ENCODE measurements at places on chromosomes 3 and 15.

- DNase-seq = no peak
Observed at GRCh38 chr3:157594413-157594812, 91.2 kb upstream of the VEPH1 start.

DNA sequence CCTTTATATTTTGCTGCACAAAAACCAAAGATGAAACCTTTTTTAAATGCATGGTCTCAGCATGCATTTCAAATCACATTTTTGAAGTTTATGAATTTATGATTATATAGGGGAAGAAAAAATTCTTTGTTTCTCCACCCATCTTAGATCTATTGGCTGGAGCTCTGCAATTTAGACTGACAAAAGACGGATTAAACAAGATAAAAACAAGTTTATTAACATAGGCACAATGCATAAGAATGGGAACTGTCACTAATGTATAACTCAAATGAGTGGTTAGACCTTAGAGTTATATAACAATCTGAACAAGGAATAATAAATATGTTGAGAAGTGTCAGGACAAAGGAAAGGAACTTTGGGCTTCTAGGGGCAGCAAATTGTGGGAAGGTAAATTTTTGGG is 132.5 kb downstream of the SERPINI1 start:
- DNase-seq = no peak

DNA sequence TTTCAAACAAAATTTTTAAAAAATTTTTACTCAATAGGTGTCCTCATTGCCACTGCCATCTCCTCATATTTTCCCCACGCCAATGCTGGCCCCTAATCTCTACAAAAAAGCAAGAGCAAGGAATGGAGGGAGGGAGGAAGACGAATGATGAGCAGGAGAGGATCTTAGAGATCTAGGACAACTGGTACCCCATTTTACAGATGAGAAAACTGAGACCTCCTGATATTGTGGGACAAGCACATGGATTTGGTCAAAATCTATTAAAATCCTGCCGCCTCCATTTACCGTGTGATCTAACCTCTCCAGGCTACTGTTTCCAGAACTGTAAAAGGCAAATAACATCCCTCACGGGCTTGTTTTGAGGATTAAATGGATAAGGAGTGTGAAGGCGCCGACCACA is 4.6 kb downstream of the HEG1 start:
- no peak for DNase-seq

- no peak for DNase-seq
Observed at GRCh38 chr3:127747066-127747465, 74.3 kb downstream of the ABTB1 start.

- no peak for DNase-seq
Observed at GRCh38 chr15:31328428-31328968, 1.9 kb downstream of the KLF13 start.

DNA sequence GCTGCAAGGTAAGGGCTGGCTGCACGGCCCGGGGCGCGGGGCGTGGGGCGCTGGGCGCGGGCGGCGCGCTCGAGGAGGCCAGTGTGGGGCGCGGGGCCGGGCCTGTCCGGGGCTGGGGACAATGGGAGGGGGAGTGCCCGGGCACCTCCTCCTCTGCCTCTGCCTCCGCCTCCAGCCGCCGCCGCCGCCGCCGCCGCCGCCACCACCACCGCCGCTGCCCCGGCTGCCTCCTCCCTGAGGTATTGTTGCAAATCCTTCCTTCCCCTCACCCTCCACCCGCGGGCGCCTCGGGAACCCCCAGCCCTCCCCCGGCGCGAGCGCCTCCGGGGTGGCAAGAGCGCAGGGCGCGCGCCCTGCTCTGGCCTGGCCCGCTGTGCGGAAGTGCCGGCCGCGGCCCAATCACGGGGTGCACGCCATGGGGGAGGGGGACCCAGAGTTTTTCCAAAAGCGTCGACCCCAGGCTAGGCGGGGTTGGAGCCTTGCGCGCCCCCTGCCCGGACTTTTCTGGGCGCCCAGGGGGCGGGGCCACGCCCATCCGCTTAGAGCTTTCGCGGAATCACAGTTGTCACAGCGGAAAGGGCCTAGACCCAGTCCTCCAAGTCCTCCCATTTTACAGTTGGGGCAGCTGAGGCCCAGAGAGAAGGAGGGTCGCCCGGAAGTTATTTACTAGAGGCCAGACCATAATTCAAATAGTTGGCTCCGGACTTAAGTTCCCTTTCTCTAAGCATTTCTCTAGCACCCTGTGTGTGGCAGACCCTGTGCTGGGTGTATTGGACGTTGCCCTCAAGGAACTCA is at the start of gene LPP:
Gene LPP, plus strand, starts transcription at position 144 of the 795 bp plus-strand sequence. CDS start 251,964 bp downstream, outside the sequence.
- DNase-seq = peak; percentile 94

DNA sequence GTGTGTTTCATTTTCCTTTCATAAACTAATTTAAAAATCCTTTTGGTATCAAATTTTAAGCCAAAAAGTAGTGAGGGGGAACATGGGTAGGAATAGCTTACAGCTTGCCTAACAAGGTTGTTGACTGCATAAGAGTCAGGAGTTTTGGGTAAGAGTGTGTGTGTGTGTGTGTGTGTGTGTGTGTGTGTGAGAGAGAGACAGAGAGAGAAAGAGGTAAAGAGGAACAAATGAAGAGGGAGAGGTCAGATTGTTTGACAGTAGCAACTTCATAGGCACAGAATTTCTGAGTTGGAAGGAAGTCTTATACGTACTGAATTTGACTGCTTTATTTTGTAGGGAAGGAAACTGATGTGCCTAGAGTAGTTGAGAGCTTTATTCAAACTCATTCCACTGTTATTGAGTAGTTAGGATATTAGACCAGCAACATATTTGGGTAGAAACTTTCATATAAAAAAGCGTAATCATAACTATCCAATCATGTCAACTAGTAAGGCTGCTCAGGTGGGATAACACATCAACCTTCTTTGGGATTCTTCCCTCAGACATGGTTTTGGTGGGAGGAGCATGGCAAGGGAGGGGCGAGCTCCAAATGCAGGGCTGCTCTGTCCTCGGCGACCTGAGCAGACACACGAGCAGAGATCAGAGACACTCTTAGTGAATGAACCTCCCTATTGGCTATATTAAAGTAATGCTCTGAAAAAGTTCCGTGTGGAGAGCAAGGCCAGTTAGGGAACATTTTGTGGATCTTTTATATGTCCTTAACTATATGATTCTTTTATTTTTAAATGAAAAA is 86.4 kb downstream of the LPP start:
- no peak for DNase-seq

Data from chondrocyte (in vitro differentiated cells).